ENCODE measurements at places on chromosomes 12 and 14.

- DNase-seq = no peak
Observed at GRCh38 chr14:55610713-55611370, 30.8 kb downstream of the KTN1 start.

- peak; percentile 44 for DNase-seq
Observed at GRCh38 chr12:75979181-75979580, 52.4 kb downstream of the PHLDA1 start.

- no peak for DNase-seq
Observed at GRCh38 chr12:80589077-80589476, 118.4 kb upstream of the MYF6 start.

DNA sequence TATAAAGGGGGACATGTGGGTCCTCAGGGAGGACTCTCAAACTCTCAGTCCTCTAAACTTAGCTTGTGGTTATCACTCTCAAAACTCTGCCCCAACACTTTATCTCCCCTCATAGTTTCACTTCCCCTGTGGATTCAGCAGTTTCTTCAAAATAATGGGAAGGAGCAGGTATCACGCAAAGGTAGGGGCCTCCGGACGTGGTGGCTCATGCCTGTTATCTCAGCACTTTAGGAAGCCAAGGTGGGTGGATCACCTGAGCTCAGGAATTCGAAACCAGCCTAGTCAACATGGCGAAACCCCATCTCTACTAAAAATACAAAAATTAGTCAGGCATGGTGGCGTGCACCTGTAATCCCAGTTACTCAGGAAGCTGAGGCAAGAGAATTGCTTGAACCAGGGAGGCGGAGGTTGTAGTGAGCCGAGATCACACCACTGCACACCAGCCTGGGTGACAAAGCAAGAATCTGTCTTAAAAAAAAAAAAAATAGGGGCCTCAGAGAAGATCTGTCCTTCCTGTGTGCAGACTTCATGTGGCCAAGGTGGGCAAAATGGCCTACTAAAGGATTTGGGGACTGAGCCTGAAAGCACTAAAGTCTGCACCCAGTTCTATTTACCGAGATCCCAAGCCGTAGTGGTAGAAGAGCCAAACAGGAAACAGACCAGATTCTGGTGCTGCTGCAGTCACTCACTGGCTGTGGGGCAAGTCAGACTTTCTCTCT lies 6.4 kb downstream of the ITGB7 start:
- DNase-seq = peak; percentile 52

GRCh38 chr14:92633274-92633616 lies 115.2 kb downstream of the LGMN start:
- no peak for DNase-seq

- no peak for DNase-seq
Observed at GRCh38 chr12:109157986-109158385, 41.6 kb downstream of the ACACB start.

GRCh38 chr12:25194214-25194613 lies 746 bp downstream of the DNAI7 start:
- no peak for DNase-seq

- DNase-seq = no peak
Observed at GRCh38 chr12:87670448-87670847, 358.8 kb downstream of the C12orf50 start.

DNA sequence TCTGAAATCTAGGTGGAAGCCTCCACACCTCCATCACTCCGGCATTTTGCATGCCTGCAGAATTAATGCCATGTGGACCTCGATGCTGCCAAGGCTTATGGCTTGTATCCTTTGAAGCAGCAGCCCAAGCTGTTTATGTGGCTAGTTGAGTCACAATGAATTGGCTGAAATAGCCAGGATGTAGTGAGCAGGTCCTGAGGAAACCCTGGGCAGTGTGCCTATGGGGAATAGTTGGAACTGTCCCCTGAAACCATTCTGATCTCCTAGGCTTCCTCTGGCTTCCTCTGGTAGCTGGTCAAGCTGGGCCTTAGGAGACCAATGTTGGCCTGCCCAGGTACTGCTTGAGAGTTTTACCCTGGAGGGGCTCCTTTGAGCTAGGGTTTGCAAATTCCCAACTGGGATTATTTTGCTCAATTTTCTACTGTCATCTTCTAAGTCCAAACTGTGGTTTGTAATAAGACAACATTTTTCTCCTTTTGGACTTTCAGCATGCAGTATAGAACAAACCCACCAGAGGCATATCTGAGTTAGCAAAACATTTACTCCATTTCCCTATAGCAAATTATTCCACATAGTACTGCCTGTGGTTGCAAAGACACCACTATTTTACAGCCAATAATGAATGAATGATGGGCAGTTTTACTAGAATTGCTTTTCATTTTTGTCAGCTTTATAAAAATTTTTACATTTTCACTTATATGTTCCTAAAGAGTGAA lies 85.1 kb upstream of the AMIGO2 start:
- DNase-seq = no peak

DNA sequence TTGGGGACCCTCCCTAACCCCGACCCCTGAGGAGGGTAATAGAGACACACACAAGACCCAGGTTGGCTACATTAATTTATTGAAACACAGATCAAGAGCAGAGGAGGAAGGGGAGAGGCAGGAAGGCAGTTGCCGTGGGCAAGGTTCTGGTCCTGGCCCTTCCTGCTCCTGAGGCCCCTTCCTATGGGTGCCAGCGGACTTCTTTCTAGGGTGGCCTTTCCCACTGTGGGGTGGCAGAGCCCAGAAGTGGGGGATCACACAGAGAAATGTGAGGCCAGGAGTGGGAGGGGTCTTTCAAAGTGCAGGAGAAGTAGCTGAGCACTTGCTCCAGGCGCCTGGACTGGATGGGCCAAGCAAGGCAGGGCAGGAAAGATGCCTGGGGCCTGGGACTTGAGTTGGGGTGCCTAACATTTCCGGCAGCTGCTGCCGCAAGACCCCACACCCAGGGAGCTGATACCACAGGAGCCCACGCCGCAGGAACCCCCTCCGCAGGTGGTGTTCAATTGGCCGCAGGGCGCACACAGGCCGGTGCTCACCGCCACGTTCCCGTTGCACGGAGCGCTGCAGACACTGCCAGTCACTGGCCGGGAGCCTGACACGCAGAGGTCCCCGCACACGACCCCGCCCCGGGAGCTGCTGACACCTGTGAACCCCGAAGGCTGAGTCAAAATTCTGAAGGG lies 5.3 kb downstream of the KRT81 start:
- DNase-seq = no peak

- DNase-seq = no peak
Observed at GRCh38 chr12:21350975-21351374, 16.3 kb upstream of the SLCO1A2 start.

- no peak for DNase-seq
Observed at GRCh38 chr14:35865611-35866324, 39.6 kb downstream of the BRMS1L start.

DNA sequence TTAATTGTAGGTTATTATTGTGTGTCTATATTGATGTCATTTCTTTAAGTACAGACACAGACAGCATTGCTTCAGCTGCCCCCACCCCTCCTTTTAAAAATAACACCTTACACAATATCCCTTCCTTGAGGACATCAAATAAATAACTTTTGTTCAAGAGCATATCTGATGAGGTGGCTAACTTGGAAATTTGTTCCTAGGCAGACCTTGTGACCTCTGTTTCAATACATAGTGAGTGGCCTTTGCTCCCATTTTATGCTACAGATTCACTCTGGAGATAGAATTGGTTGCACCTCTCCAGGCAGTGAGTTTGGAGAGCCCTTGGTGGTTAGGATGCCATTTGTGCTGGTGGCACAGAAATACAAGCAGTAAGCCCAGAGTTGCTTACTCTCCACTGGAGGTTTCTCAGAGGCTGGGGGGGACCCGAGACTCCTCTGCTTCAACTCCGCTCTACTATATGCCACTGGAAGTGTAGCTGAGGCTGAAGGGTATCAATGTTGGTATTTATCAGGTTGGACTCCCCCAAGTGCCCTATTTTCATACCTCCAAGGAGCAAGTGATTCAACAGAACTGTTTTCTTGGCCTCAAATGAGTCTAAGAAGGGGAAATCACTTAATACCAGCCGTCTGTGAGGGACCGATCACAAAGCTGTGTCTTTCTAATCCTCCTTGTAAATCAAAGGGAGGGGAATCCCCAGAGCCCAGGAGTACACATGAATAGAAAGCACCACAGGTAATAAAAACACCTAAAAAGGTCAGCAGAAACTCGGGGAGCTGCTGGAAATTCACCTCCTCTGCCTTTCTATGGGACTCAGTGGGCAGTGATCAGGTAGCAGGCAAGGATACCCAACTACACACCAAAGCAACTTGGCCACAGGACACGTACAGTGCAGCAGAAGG lies 463.1 kb downstream of the RAD51B start:
- peak; percentile 35 for DNase-seq

DNA sequence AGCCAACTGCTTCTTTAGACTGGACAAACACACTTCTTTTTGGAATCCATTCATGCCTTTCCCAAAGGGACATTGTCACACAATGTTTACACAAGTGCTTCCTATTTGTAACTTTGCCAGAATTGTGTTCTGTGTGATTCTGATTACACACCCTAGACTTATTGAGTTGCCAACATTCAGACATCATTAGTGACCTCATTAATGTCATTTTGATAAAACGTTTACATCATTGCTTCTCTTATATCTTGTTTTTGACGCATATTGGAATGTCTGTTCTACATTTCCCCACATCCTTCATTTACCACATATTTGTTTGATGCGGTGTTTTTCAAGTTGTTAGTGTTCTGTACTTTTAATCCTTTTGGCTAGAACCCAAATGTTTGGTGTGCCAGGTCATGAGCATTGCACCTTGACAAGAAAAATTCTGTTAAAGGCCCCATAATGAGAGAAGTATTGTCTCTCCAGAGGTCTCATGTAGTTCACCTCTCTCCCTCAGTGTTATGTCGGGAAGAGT lies 305.5 kb downstream of the AEBP2 start:
- DNase-seq = no peak

- DNase-seq = no peak
Observed at GRCh38 chr14:77903221-77903620, 103.3 kb downstream of the ADCK1 start.

- no peak for DNase-seq
Observed at GRCh38 chr12:68003777-68004176, 14.5 kb downstream of the IFNG-AS1 start.

GRCh38 chr12:15001733-15002382 lies 29.0 kb downstream of the PDE6H start:
- DNase-seq = no peak

GRCh38 chr12:66280561-66280960 lies 21.7 kb upstream of the HELB start:
- DNase-seq = no peak

GRCh38 chr14:95545515-95546168 lies 10.8 kb downstream of the GLRX5 start:
- no peak for DNase-seq

DNA sequence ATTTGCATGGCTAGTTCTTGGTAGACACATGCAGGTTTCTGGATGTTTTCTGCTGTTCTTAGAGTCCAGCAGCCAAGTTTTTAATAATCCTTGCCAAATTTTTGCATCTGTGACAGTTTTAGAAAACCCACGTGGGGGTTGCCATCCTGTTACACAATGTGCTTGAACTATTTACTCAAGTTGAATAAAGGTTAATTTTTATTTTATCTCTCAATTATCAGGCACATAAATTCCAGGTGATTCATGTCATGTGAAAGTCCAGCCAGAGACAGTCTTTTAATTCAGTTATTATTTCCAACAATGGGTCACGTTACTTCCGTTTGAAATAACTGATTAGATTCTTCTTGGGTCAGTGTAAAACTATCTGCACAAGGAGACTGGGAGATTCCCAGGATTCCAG lies 15.7 kb downstream of the MYRFL start:
- no peak for DNase-seq

DNA sequence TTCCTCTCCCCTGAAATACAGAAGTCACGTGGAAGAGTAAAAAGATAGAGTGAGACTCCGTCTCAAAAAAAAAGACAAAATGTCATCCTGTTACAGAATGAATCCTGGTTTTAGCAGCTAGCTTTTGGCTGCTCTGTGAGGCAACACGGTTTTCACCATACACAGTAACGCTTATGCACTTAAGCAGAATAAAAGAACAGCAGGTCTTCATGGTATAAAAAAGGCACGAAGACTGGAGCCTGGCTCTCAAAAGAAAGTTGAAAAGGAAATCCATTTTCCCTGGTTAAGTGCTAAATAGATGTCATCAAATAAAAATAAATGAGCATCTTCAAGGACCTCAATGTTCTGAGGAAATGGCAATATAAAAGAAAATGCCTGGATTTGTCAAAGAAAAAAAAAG lies 444.1 kb downstream of the IPO8 start:
- no peak for DNase-seq

GRCh38 chr12:6780573-6780972 lies 8.3 kb downstream of the LAG3 start:
- DNase-seq = no peak
